ENCODE measurements at places on chromosomes 16 and 17.

DNA sequence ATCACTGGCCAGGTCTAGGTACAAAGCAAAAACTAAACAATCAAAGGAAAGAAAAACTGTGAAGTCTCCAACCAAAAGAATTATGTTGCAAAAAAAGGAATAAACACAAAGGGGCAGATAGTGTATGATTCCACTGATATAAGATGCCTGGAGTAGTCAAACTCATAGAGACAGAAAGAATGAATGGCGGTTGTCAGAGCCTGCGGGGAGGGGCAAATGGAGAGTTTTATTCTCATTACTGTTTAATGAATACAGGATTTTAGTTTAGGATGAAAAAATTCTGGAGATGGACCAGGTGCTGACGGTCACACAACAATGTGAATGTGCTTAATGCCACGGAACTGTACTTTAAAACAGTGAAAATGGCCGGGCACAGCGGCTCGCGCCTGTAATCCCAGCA, 20.7 kb downstream of the STAT5B start:
- no peak for DNase-seq

DNA sequence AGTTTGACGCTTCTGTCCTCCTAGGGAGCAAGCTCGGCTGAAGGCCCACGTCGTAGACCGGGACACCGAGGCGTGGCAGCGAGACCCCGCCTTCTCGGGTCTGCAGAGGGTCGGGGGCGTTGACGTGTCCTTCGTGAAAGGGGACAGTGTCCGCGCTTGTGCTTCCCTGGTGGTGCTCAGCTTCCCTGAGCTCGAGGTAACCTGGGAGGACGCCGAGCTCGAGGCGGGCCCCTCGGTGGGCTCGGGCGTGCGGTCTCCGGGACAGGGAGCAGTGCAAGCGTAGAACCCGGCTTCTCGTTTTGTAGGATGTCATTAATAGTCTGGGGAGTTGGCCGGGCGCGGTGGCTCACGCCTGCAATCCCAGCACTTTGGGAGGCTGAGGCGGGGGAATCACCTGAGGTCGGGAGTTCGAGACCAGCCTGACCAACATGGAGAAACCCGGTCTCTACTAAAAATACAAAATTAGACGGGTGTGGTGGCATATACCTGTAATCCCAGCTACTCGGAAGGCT, 715 bp downstream of the ENDOV start:
- DNase-seq = no peak

DNA sequence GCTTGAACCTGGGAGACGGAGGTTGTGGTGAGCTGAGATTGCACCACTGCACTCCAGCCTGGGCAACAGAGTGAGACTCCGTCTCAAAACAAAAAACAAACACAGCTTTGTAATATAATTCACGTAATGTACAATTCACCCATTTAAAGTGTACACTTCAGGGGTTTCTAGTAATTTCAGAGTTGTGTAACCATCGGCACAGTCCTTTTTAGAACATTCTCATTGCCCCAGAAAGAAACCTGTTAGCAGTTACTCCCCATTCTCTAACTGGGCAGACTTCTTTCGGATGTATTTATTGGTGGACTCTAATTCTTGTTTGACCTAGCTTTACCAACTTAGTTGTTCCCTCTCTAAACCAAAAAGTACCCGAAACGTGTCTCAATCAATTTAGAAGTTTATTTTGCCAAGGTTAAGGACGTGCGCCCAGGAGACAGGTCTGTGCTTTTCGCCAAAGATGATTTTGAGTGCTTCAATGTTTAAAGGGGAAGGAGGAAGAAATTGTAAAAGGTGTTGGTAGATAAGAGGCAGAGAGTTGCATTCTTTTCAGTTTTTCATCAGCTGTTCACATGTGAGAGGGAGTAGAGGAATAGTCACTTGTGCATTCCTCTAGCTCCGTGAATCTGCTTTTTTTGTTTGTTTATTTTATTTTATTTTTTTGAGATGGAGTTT, 175.3 kb downstream of the PRKCA start:
- DNase-seq = no peak

- DNase-seq = no peak
Measured at GRCh38 chr17:14298221-14298946, 2.5 kb upstream of the HS3ST3B1 start.

GRCh38 chr16:84604477-84605013, 13.3 kb downstream of the COTL1 start:
- DNase-seq = no peak
